ENCODE measurements at places on chromosomes 7 and 10.
A peak's percentile ranks its signal among the peaks of the same experiment; 100 is the strongest.

DNA sequence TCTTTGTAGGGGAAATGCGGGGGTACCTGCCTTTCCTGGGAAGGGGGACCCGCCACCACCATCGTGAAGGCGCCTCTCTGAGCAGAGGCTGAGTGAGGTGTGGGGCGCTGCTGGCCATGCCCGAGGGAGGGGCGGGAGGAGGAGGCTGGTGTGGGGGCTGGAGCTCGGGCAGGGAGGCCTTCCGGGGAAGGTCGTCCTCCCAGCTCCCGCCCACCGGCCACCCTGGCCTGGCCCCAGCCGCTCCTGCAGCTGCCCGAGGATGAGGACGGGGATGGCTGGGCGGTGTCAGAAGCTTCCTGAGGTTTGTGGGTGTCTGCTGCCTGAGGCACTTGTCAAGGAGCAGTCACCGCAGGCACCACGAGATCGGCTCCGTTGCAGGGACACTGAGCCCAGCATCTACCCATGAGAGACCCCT, 11.4 kb downstream of the PWWP2B start:
- DNase-seq: no peak

DNA sequence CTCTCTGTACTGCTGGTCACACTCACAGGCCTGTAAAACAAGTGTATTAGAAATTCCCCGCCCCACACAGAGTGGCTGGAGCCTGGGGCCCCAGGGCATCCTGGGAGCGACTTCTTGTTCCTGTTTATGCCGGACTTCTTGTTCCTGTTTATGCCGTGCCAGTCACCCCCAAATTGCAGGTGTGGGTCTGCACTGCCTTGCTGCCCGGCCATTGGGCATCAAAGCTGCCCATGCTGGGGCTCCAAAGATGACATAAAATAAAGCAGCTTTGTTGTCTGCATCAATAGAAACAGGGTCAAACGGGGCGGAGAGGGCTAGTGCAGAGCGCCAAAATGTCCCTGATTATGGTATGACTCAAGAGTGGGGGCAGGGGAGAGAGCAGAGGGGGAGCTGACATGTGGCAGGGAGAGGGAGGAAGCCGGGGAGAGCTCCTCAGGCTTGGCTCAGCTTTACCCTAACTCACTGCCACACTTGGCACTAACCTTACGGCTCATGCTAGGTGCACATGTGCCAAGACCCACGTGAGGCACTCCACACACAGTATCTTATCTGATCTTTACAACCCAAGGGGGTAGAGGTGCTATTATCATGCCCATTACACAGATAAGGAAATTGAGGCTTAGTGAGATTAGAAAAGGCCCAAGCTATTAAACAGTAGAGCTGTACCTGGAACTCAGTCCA, 98.4 kb downstream of the PIP4K2A start:
- no peak for DNase-seq

DNA sequence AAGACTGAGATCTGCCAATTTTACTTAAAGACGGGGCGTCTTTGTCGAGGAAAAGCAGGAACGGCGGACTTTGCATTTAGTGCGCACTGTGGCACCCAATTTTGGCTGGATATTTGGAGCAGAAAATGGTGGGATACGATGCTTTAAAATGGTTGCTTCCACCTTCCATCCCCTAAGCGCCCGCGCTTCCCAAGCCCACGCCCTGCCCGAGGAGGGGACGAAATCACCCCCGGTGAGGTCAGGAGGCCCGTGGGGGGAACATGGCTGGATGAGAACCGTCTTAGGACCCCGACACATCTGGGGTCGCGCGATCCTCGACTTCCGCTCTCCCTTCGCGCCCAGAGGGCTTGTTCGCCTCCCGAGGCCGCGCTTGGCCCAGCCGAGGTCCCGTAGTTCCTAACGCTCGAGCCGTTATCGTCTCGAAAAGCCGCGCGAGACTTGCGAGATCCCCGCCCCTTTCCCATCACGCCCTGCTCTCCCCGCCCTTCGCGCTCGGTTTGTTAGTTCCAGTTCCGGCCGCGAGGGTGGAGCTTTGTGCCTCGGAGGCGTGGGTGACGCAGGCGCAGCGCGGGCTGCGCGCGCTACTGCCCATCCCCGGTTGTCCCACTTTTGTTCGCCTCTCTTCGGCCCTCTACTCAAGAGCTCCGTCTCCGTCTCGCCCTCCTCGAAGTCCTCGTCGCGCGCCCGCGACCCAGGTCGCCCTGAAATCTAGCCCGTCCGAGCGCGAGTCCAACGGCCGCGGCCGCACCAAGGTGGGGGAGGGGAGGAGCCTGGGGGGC, at the start of gene SRRT:
Gene SRRT, plus strand, starts transcription at position 527 of the 779 bp plus-strand sequence. CDS start 488 bp downstream, outside the sequence.
- DNase-seq: peak; percentile 97

DNA sequence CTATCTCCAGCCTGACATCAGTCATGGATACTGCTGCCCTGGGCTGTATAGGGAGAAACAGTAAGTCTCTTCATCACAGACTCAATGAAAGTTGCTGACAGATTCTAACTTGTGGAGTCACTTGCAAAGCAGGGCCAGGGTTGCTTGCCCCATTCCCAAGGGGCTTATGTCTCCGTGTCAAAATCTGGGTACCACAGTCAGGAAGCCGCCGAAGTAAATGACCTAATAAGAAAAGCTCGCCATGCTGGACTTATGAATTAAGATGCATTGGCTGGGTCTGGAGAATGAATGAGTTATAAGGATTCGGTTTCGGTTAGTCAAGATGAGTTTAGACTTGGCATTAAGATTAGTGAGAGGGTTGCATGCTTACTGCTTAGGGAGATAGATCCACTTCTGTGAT, 10.8 kb upstream of the OR6V1 start:
- no peak for DNase-seq

- DNase-seq: no peak
These were observed 16.0 kb downstream of the PTPN12 start for GRCh38 chr7:77553123-77553522.

DNA sequence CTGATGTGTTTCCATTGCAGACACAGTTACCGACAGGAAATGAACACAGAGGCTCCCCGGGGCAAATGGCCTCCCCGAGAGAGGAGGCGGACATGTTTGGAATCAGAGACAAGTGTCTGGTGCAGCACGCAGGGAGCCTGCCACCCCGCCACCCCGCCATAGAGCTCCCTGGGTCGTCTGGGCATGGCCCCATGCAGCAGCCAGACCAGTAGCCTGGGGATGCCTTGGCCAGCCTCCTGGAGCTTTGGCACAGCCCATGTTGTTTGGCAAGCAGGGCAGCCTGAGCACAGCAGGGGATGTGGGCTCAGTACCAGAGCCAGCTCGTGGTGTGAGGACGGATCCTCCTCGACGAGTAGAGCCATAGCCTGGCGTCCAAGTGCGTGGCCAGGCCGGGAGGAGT, 80.8 kb downstream of the NKX6-2 start:
- no peak for DNase-seq

- peak; percentile 88 for DNase-seq
These were observed 370.6 kb upstream of the IGFBP3 start for GRCh38 chr7:46291601-46292150.

- peak; percentile 29 for DNase-seq
These were observed 307.3 kb downstream of the CAMK1D start for GRCh38 chr10:12656518-12657142.

- DNase-seq: no peak
These were observed 19.0 kb upstream of the TMEM26 start for GRCh38 chr10:61472090-61472674.

DNA sequence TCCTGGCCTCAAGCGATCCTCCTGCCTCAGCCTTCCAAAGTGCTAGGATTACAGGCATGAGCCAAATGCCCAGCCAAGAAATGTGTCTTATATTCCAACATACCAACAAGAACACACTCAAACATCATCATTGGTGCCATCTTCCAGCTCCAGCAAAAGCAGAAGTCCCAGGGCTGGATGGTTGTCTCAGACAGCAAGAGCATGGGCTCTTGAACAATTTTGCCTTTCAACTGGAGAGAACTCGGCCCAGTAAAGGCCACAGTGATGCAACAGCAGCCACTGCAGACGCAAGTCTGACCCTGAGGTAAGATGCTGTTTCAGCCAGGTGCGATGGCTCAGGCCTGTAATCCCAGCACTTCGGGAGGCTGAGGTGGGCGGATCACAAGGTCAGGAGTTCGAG, 52.8 kb upstream of the NFE2L3 start:
- no peak for DNase-seq

DNA sequence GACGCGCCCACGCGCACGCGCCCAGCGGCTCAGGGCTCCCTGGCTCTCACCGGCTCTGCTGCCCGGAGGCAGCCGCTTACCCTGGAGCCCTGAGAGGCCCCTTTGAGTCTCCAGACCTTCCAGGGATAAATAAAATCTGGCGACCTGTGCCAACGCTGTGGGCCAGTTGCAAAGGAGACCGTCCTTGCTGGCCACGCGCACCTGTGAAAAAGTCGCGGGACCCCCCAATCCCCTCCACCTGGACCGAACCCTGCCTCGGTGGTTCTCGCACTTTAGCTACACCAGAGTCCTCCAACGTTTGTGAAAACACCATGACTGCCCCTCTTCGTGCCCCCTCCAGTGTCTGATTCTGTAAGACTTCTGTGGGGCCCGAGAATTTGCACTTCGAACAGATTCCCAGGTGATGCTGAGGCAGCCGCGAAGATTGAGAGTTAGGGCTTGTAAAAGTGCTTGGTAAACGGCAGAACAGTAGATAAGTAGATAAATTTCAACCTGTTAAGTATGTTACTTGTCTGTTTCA, 102.4 kb upstream of the SVIL start:
- no peak for DNase-seq

- peak; percentile 63 for DNase-seq
These were observed 114.9 kb downstream of the IPMK start for GRCh38 chr10:58152673-58153263.

DNA sequence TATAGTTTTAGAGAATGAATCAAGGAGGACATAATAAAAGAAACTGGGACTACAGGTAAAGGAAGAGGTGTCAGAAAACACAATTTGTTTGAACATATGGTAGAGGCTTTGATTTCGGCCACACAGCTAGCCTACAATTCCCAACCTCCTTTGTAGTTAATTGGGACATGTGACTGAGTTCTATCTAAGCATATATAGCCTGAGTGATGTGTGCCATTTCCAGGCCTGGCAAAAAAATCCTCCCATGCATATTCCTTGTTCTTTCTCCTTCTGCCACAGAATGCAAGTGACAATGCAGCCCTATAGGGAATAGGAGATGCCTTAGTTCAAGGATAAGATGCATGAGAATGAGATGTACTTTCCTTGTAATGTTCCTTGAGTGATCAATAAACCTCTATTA, 590.7 kb upstream of the STEAP1 start:
- DNase-seq: no peak

DNA sequence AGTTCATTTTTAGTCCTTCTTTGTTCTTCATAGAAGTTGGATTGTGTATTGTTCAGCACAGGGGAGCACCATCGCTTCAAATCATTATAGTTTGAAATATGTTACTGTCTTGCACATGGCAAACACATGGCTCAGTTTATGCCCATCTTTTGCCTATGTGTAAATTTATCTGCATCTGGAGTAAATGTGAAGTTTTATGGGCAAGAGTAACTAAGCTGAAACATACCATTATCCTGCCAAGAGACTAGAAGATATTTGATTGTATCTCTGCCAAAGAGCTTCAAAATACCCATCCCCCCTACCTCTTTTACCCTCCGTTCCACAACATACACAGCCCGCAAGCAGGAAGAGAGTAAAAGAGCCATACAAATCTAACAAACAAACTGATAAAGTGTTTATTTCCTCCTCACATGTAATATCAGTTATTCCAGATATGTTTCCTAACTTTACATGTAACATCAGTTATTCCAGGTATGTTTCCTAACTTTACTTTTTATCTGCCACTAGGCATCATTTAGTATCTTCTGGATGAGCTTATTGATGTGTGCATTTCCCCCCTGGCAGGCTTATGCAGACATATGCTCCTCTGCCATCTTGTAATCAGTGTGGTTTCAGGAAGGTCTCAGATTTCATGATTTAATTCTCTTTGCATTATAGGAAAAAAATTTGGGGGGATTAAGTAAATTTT, 127.7 kb downstream of the SRI start:
- DNase-seq: no peak

- DNase-seq: no peak
These were observed 23.7 kb upstream of the WNT16 start for GRCh38 chr7:121305109-121305508.

DNA sequence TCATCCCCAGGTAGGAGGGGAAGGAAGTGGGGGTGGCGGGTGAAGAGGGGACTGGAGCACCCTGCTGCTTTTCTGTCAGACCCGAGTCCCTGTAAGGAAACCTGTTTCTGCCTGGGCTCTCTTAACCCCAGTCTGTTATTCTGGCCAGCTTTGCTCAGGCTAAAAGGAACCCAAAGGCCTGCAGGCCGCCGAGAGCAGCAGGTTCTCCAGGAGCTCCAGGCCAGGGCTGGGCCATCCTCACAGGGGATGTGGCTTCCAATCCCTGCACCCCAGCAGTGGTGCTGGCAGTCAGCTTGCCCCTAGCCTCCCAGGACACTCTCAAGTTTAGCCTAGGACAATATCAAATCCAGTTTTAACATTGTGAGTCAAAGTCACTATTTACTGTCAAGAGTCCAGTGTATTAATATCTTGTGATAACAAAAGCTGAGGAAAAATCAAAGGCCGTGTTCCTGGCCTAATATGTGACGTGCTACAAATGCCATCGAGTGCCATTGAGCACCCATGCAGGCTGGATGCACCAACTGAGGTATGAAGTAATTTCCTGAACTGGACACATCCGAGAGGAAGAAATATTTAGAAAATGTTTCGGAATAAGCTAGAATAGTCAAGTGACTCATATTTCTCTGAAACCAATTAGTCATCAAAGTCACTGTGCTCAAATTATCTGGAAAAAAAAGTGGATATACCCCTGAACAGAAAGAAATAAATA, 7.0 kb downstream of the PKD1L1 start:
- peak; percentile 43 for DNase-seq

GRCh38 chr10:124671486-124672075, 72.6 kb downstream of the FAM53B start:
- DNase-seq: peak; percentile 42

DNA sequence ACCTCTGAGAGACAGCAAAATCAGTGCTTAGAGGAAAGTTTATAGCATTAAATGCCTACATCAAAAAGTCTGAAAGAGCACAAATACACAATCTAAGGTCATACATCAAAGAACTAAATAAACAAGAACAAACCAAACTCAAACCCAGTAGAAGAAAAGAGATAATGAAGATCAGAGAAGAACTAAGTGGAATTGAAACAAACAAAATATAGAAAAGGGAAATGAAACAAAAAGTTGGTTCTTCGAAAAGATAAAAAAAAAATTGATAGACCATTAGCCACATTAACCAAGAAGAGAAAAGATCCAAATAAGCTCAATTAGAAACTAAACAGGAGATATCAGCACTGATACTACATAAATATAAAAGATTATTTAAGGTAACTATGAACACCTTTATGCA, 280.0 kb upstream of the NRG3 start:
- DNase-seq: no peak

DNA sequence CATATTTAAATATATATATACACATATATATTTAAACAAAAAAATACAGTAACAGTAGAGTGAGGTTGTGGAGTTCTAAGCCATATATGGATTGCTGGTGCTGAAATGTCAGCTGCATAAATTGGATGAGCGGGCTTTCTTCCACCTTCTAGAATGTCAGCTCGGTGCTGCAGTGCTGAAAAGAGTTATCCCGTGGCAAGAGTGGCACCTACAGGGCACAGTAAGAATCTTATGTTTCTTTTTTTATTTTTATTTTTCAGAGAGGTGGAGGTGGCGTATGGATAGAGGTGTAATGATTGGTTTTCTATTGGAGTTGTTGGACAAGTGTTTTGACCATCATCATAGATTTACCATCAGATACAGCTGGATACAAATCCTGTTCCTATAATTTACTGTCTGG, 86.2 kb upstream of the DYNC1I1 start:
- peak; percentile 47 for DNase-seq

All from stromal cell of bone marrow (primary cell).